Urinary bladder (tissue), 4 donors: ENCODE measurements at places on chromosomes 4 and X. TPM values are rescaled to one million over a fixed set of nuclear protein-coding genes. Genes with fewer than 3 reads are reported as not detected.

The CCKAR gene
- polyA plus RNA-seq = not detected

The CHIC2 gene
- 27.3 TPM for polyA plus RNA-seq

The PGRMC1 gene
- 136 TPM for polyA plus RNA-seq

The C4orf50 gene
- polyA plus RNA-seq = 0.04 TPM

The TRMT10A gene
- polyA plus RNA-seq = 4.1 TPM

The VGLL1 gene
- 6.6 TPM for polyA plus RNA-seq

The HMX1 gene
- polyA plus RNA-seq = not detected

The MAGEA10 gene
- polyA plus RNA-seq = not detected

The RTL9 gene
- polyA plus RNA-seq = 0.10 TPM

The SLC38A5 gene
- polyA plus RNA-seq = 5.8 TPM

The CITED1 gene
- 0.56 TPM for polyA plus RNA-seq

The GUF1 gene
- 10.3 TPM for polyA plus RNA-seq

The ART3 gene
- 1.0 TPM for polyA plus RNA-seq

The ATP2B3 gene
- polyA plus RNA-seq = 0.10 TPM

The NUP62CL gene
- polyA plus RNA-seq = 0.58 TPM

DNA sequence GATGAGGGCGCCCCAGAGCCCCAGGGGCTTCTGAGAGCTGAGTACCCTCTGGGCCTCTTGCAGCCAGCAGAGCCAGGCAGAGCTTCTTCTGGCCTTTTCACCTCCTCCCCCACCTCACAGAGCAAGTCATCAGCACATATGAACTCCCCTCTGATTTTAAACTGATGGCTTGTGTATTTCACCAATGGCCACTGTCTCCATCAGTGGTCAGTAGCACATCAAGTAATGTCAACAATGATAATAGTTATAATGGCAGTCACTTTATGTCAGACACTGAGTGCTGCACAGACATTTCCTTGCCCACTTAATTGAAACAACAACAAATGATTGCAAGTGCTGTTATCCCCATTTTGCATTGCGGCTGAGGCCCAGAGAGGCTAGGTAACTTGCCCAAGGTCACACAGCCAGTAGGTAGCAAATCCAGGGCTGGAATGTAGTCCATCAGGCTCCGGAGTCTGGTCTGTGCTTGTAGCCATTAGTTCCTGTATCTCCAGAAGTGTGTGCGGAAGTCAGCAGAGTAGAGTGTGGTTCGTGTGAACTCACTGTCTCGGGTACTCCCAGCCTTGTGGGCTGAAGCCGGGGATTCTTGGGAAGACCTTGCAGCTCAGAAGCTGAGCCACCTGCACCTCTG, 3.0 kb downstream of the ATP2B3 start:
- no peak for DNase-seq

DNA sequence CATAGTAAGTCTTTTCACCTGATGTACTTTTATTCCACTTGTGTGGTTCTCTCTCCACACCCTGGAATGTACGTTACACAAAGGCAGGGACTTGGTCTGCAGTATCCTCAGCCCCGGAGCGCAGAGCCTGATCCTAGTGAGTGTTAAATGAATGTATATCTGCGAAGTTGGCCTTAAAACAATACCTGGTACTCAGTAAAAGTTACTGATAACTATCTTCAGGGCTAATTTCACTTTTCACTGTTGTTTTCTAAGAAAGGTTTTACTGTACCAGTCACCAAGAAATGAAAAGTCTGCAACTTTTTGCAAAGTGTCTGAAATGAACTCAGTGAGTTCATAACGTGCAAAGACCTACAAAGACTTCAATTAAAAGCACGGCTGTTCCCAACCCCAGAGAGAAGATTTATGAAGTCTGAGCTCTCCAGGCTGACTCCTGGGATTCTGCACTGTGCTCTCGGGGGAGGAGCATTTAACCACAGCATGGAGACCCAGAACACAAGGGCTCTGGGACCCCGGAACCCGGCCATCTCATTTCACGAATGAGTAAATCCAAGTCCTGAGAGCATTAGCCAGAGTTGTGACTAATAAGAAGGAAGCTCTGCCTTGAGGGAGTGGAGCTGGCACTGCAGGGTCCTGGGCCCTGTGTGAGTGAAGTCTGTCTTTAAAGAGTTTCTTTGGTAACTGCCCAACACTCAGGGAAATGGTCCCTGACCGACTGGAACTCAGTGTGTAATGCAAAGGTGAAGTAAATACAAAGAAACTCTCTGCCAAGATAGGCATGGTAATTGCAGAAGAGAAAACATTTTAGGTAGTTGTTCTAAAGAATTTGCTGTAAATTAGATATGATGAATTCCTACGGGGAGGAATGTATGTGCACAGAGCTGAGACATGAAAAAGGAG, 165.8 kb downstream of the NSUN7 start:
- DNase-seq = no peak

GRCh38 chr4:168632301-168632725, 135.5 kb downstream of the PALLD start:
- DNase-seq = no peak

GRCh38 chrX:103554687-103555424, 30.5 kb upstream of the TCEAL4 start:
- DNase-seq = peak; percentile 60

- DNase-seq = no peak
Observed at GRCh38 chrX:123871309-123871708, 11.5 kb downstream of the XIAP start.

- peak; percentile 52 for DNase-seq
Observed at GRCh38 chrX:13432414-13433297, 112.8 kb upstream of the ATXN3L start.

DNA sequence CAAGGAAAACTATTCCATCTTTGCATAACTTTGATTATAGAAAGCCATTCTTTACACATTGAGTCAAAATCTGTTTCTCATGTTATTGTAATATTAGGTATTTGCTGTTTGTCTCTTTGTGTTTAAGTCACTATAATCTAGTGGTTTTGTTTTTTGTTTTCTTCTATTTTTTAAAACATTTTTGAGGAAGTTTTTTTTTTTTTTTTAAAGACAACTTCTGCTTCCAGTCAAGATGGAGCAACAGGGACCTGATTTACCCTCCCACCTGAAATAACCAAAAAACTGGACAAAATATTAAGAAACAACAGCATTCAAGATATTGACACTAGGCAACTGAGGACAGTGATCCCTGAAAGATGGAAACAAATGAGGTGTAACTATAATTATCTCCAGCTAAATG, 18.4 kb upstream of the NSUN7 start:
- DNase-seq = no peak

GRCh38 chr4:184778325-184778724, 44.4 kb upstream of the CENPU start:
- DNase-seq = no peak

DNA sequence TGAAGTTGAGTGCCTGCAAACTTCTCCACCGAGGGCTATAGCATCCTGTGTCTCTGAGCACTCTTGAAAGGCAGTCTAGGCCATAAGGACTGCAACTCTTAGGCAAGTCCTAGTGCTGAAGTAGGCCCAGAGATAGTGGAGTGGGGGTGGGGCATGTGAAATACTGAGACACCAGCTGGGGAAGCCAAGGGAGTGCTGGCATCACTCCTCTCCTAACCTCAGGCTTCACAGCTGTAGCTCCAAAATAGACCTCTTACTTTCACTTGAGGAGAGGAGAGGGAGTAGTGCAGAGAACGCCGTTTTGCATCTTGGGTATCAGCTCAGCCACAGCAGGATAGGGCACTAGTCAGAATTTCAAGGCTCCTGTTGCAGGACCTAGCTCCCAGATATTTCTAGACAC, 56.2 kb upstream of the CYSLTR1 start:
- no peak for DNase-seq

GRCh38 chr4:175947117-175947722, 118.4 kb upstream of the WDR17 start:
- no peak for DNase-seq

DNA sequence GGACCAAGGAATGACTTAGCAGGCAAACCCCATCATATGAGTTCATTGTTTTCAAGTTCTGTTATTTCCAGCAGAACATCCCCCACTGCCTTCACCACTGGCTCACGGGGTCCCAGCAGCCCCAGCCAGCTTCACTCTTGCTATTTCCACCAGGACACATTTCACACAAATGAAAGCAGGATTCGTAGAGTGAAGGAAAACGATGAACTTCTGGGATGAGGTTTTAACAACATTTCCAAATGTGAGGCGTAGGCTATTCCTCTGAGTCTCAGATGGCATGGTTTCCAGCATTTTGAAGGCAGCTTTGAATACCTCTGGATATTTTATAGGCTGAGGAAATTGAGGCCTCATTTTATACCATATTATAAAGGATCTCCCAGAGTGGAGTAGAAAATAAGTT, 32.9 kb upstream of the EGFL6 start:
- no peak for DNase-seq

DNA sequence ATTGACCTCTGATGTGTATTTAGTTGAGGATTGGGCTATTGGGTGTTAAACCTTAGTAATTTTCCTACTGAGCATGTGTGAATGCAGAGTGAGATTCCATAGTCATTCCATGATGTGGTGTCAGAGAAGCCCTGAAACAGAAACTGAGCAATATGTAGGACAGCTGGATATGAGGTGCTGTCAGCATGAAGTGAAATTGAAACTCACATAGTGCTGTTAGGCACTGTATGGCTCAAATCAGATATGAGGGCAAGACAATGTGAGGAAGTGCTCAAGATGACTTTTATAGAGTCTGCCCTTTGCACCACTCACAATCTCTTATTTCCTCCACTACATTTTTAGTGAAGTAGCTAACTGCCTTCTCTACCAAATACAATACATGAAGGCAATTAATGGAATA, 188.3 kb downstream of the SH3BGRL start:
- no peak for DNase-seq

- DNase-seq = no peak
Observed at GRCh38 chr4:154164931-154165839, 326.4 kb downstream of the DCHS2 start.

GRCh38 chrX:108071578-108071977, 19.8 kb downstream of the PSMD10 start:
- DNase-seq = no peak

DNA sequence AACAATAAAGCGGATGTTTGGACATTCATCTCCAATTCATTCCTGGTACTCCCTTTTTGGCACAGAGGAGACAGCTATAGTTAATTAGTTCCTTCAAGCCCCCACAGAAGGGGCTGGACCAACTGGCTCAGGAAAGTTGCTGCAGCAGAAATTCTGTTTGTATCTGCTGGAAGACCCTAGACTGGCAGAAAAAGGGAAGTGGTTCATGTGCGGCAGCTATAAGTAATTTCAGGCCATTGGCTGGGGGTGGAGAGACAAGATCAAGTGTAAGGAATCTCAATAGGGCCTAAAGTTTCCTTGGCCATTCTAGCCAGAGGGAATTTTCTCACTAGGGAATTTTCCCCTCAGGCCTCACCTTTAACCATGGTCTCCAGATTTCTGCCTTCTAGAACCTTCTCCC, 89.9 kb upstream of the DHX15 start:
- DNase-seq = no peak

- DNase-seq = no peak
Observed at GRCh38 chr4:105998171-105999063, 103.1 kb downstream of the NPNT start.

- DNase-seq = no peak
Observed at GRCh38 chrX:14698790-14699189, 169.5 kb downstream of the GLRA2 start.

DNA sequence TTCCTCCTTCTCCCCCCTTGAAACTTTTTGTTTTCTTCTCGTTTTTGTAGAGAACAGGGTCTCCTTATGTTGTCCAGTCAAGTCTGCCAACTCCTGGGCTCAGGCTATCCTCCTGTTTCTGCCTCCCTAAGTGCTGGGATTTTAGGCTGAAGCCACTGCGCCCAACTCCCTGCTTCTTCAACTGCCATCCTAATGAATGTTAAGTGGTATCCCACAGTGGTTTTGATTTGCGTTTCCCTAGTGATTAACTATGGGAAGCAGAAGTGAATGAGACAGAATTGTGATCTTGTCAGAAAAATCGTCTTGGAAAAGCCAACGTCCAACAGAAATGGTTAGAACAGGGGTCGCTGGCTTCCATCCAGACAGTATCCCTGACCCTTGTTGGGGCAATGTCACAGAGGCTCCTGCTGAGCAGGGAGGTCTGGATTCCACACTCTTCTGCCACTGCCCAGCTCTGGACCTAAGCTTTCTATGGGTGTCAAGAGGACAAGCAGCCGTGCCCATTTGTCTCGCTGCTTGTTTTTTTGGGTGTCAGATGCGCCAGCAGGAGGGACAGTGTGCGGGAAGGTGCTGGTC, 869 bp upstream of the ADD1 start:
- no peak for DNase-seq

GRCh38 chr4:94244087-94244828, 36.6 kb downstream of the SMARCAD1 start:
- no peak for DNase-seq

DNA sequence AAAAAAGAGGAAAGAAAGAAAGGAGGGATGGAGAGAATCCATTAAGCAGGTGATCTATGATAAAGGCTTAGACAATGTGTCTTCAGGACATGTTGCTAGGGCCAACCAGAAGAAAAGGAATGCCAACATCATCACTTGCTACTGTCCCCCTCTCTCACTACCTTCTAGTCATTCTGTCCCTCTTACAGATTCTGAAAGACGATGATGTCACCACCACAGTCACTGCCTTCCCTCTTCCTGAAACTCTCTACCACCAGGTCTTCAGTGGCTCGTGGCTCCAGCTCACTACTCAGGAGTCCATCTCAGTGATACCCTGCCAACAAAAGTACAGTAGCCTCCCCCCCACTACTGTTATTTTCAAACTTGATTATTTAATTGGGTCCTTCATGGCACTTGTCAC, 64.0 kb downstream of the KCNIP4 start:
- DNase-seq = no peak

DNA sequence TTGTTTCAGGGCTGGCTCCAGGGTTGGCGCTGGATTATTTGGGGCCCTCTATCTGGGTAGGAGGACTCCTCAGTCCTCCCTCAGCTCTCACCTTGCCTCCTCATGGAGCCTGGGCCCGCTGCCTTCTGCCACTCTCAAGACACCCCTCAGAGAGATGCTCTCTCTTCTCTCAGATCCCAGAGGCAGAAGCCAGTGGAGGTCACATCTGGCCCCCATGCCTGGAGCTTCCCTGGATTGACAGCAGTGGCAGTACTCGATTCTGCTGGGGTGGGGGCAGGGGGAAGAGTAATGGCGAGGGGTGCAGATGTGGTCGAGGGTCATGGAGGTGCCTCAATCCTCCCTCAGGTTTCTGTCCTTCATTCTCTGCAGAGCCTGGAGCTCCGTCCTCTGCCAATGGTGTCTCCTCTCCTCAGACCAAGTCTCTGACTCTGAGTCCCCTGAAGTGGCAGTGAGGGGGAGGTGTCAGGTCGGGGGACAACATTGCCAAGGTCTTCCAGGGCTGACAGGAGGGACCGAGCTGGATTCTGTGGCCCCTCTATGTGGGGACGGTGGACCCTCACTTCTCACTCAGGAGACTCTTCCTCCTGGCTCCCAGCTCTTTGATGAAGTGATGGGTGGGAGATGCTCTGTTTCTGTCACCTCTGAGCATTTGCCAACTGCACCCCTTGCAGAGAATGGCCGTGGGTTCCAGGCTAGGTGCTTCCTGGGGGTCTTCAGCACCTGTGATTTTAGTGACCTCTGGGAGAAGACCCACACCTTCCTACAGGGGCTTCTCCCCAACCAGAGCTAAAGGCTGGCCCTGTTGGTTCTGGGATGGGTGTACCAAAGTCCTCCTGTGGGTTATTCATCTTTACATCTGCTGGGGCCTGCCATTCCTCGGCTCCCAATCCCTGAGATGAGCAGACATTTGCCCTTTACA, 10.9 kb upstream of the HSFX1 start:
- no peak for DNase-seq

- no peak for DNase-seq
Observed at GRCh38 chrX:133908223-133908955, 77.0 kb downstream of the GPC3 start.
